ENCODE measurements at places on chromosomes 12 and 14.

DNA sequence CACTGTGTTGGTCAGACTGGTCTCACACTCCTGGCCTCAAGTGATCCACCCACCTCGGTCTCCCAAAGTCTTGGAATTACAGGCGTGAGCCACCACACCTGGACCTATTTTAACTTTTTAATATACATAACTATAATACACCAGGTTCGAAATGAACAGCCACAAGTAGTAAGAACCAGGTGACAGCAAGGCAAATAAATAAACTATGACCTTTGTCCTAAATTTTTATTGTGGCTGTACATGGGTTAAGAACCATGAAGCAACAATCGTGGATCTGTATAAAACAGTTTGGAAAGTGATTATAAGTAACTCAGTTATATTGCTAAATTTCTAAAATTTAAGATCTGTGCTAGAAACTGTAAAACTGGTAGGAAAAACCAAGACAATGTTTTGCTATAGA is 41.5 kb downstream of the GXYLT1 start:
- DNase-seq: no peak

- peak; percentile 15 for DNase-seq
These were observed 162.9 kb downstream of the ADGRD1 start for GRCh38 chr12:131116468-131117117.

GRCh38 chr12:109027767-109028166 is 6.9 kb upstream of the SVOP start:
- peak; percentile 62 for DNase-seq

GRCh38 chr12:59046763-59047534 is 126.6 kb upstream of the LRIG3 start:
- DNase-seq: no peak

- peak; percentile 47 for DNase-seq
These were observed 1.2 kb upstream of the SH2B3 start for GRCh38 chr12:111404362-111405148.

- DNase-seq: no peak
These were observed 15.7 kb upstream of the SLC10A1 start for GRCh38 chr14:69812711-69813110.

DNA sequence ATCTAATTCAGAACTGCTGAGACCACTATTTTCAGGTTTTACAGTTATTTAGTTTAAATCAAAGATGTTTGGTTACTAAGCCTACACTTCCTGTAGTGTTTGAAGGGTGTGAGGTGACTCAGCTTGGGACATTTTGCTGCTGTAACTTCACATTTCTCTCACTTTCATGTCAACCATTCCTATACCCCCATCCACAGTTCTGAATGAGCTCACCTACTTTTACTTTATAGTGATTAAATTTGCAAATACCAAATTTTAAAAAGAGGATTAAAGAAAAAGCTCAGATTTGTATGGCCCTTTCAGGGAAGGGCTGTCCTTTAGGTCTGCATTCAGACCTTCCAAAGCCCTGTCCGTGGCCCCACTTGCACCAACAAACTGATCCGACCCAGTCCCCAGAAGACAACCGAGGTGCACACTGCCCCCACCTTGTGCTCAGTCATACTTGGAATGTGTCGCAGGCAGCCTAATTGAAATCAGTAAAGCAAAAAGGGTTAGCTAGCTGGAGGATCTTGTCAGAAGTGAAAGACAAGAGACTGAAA is 174.4 kb downstream of the MON2 start:
- peak; percentile 24 for DNase-seq

- DNase-seq: no peak
These were observed 120.7 kb upstream of the SCAF11 start for GRCh38 chr12:46110928-46111699.

- DNase-seq: peak; percentile 46
These were observed 96.6 kb downstream of the CDK17 start for GRCh38 chr12:96303653-96304052.

DNA sequence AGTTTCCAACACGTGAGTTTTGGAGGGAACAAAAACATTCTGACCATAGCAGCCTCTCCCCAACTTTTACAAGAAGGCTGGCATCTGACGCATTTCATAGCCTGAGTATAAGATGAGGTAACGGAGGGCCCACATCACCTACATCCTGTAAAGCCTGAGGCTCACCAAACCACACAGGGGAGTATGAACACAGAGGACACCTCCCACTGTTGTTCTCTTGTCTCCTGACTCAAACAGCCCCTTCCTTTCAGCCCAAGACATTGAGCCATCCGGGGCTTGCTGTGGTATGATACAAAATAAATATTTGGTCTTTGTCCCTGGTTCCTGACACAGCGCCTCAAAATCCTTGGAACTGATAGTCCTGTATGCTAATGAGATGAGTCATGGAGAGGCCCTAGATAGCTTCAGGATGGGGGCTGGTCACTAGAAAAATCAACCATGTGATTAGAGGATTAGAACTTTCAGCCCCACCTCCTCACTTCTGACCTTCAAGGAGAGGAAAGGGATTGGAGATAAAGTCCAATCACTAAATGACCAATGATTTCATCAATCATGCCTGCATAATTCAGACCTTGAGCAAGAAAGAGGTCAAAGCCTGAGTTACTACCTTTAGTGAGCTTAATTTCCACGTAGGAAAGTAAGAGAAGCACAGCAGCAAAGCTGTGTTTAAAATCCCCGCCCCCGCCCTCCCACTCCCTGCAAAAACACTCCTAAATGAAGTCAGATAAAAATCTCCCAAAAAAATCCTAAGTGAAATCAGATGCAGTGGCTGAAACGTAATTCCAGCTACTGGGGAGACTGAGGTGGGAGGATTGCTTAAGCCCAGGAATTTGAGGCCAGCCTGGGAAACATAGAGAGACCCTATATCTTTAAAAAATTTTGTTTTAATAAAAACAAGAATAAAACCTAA is 236.4 kb downstream of the PCNX1 start:
- peak; percentile 34 for DNase-seq

DNA sequence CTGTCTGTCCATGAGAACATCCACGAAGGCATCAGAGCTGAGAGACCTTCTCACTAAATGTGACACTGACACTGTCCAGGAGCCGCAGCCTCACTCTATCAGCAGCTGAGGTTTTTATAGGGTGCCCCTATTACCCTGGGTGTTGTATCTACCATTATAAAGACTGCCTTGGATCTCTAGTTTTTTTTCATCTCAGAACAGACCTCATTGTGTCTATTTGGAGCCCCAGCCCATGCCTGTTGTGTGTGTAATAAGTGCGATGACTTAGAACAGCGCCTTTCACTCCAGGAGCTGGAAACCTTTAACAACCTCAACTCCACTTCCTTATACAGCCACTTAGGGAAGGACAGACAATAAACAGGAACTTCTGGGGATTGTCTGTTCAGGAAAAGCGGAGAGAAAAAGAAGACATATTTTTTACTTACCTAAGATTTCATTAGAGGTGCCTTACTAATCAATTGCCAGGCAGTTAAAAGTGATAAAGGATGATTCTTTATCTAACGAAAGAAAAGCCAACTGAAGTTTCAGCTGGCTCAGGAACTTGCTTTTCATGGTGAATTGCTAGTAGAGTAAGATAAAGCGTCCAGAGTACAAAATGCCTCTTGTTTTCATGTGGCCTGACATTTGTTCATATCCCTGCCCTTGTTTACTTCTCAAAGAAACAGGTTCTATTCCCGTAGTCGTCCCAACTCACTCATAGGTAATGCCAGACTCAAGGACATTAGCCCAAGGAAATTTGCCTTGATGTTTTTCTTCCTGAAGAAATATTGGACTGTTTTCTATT is 420.6 kb downstream of the RAD51B start:
- DNase-seq: no peak

DNA sequence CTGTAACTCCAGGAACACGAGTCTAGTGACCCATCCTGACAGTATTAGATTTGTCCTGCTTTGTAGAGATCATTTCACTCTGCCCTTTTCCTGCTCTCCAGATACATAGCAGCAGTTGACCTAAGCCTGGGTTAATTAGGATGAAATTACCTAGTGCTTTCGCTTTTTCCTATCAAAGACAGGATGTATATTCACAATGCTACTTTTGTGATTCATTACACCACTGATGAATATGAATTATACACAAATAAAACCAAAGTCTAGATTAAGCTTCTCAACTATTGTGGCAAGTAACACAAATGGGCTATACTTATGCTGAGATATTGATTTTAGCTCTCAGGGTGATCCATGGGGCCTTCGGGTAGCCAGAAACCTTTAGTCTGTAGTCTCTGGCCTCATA is 17.9 kb downstream of the CERS5 start:
- DNase-seq: no peak

DNA sequence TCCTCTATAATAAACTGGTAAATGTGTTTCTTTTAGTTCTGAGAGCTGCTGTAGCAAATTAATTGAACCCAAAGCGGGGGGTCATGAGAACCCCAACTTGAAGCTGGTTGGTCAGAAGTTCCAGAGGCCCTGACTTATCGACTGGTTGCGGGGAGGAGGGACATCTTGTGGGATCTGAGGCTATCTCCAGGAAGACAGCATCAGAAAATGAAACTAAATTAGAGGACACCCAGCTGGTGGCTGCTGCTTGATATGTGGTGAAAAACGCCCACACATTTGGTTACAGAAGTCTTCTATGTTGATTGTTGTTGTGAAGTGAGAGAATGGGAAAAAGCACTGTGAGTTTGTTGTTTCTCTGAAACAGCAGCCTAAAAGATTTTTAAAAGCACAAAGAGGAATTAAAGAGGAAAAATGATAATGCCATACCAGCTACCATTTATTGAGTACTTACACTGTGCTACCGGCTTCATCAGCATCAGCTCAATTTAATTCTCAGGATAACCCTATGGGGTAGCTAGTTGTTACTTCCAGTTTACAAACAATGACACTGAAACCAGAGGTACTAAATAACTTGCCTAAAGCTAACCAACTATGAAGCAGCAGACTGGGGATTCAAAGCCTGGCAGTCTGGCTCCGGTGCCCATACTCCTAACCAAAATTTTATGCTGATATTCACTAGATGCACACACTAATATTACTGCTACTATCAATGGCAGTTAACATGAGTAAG is 24.3 kb downstream of the DDX24 start:
- DNase-seq: no peak

DNA sequence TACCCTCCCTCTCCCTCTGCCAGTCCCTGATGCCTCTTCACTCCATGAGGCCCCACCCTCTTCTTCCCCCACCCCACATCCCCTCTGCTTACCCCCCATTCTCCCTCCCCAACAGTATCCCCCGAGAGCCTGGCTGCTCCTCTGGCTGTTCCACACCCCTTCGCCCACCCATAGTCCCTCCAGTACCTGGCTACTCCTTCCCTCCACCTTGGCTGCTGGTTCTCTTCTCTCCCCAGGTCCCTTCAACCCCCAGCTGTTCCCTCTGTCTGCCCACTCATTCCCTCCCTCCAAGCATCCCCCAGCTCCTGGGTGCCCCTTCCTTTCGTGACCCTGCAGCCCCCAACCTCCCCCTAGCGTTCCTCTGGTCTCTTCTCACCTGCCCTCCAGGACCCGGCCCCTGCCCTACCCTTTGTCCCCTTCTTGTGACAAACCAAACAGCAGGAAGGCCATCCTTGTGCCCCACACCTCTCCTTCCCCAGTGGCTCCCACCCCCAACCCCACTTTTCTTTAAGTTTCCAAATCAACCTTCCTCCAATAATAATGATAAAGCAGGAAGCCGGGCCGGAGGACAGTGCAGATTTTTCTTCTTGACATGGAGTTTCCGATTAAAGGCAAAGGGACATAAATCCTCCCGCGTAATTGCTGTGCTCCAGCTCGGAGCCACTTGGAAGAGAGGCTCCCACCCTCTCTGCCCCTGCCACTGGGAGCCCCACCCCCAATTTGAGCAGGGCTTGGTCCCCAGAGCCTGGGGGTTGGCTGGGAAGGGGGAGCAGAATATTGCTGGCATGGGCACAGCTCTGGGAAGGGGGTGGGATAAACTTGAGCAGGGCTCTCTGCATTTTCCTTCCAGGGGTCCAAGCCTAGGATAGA is 40.0 kb downstream of the SMUG1 start:
- DNase-seq: no peak

Measured in fibroblast of lung (primary cell).